ENCODE measurements at places on chromosomes 7 and 10.

DNA sequence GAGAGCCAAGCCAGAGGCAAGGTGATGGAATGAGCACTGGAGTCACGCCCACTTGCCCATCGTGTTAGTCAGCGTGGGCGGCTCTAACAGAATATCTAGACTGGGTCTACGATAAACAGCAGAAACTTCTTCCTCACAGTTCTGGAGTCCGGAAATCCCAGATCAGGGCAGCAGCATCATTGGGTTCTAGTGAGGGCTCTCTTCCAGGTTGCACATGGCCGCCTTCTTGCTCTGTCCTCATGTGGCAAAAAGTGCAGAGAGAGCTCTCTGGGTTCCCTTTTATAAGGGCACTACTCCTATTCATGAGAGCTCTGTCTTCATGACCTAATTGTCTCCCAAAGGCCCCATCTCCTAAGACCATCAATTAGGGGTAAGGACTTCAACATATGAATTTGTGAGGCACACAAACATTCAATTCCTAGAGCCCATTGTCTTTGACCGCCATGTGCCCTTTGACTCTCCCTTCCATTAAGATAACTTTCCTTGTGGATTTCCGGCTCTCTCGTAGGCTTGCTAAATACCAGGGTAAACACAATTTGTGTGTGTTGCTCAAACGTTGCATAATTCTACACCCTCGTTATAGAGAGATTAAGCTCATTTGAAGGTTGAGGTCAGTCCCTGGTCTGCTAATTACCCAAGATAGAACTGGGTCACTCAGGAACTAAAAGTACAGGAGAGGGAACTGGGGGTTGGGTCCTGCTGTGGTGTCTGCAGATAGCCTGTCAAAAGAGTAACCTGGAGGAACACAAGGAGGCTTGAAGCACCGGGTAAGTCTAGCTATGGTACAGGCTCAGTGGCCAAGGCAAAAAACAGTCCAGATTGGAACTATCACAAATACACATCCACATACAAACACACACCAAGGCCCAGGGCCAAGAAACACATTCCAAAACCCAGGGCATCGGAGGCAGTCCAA, 28.7 kb upstream of the USP6NL start:
- no peak for DNase-seq

- no peak for DNase-seq
Observed at GRCh38 chr7:50728184-50728583, 54.5 kb downstream of the GRB10 start.

DNA sequence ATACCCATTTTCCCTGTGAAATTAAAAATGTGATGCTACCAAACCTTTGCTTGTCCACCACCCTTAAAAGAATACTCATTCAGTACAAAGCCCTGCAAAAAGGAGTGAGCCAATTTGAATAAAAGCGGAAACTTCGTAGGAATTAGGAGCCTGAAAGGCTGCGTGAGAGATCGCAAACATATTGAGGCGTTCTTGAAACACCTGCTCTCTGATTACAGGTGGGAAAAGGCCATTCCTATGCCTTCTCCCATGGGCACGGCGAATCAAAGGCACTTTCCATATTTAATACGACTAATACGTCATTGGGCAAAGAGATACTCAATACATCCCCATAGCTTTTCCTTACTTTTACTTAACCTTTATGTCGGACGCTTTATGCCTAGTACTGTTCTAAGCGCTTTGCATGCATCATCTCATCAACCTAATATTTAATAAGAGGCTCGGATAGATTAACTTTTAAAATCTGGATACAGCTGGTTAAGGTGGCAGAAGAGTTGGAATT, 30.9 kb upstream of the KMT2E start:
- DNase-seq, result peak; percentile 74

- DNase-seq, result no peak
Observed at GRCh38 chr7:30913821-30914515, 2.3 kb downstream of the AQP1 start.

DNA sequence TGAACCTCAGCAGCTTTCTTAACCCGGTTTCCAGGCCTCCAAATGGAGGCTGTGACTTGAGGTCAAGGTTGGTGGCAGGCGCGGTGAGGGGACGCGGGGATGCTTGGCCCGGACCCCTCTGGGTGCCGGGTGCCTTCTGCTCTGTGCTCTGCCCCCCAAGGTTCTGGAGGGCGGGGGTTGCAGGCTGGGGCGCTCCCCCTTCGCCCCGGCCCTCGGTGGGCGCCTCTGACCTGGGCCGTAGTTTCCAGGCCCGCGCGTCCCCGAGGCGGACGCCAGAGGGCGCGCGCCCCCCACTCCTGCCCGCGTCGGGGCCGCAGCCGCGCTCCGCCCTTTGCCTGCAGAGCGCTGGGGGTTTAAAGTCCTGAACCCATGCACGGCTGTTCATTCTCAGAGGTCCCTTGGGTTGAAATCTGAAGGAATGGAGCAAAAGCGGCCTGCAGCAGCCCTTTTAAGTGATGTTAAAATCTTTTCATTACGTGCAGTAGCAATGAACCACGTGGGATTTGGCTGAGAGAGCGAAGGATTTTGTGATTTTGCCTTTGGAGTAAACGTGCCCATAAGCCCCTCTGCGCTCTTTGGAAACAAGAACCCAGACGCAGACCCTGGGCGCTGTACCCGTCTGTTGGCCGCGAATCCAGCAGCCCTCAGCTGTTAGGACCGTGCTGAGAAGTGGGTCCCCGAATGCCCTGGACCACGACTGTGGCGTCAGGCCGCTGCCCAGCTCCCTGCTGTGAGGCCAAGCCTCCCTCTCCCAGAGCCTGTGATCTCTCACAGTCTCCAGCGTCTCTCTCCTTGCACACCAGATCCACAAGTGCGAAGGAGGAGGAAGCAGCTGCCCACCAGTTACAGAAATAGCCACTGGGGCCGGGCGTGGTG, 135.0 kb downstream of the ACTR3B start:
- DNase-seq, result peak; percentile 43

DNA sequence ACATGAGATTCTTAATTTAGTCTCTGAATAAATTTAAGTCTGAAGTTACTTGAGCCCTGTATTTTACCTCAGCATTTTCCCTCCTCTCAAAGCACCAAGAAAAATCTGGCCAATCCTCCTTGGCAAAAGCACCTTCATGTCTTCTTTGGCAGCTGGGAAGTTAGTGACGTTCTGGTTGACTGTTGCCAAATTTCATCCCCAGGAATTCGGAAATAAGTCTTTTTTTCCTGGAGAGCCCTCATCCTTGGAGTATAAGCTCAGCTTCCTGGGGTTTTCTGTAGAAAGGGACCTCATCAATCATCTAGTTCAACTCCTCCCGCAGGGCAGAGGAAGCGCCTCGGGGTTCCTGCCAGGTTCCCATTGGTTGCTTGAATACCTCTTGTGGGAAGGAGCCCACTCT, 377.6 kb downstream of the PHTF2 start:
- no peak for DNase-seq

GRCh38 chr10:31128536-31128935, 96.9 kb upstream of the ZNF438 start:
- no peak for DNase-seq

GRCh38 chr10:541750-542371, 147.6 kb downstream of the DIP2C start:
- no peak for DNase-seq

GRCh38 chr10:86684331-86685097, 16.2 kb downstream of the LDB3 start:
- DNase-seq, result peak; percentile 39

- no peak for DNase-seq
Observed at GRCh38 chr10:108632144-108632543, 1291.2 kb downstream of the XPNPEP1 start.

GRCh38 chr7:3063016-3063753, 19.5 kb upstream of the CARD11 start:
- no peak for DNase-seq

DNA sequence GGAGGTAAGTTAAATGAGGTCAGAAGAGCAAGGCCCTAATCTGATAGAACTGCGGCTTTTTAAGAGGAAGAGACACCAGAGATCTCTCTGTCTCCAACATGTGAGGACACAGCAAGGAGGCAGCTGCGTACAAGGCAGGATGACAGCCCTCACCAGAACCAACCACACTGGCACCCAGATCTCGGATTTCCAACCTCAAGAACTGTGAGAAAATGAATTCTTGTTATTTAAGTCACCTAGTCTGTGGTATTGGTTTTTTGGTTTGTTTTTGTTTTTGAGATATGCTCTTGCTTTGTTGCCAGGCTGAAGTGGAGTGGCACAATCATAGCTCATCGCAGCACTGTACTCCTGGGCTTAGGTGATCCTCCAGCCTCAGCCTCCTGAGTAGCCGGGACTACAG, 127.2 kb downstream of the DLG5 start:
- no peak for DNase-seq

DNA sequence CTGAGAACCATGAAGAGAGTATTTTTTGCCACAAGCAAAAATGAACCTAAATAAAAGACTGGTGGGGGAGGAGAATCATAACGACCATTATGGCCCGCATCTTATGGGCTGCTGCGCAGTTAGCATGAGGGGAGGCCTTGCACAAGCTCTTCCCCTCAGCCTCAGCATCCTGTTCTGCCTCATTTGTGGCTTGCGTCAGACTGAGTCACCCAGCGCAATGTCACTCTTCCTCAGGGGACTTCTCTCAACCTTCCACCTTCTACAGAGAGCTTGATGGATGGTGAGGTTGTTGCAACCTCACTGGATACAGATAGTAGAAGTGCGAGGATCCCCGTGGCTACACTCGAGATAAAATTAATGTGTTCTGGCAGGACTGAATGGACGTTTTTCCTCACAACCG, 16.8 kb upstream of the GPR15LG start:
- no peak for DNase-seq

GRCh38 chr7:69411018-69411417, 187.3 kb upstream of the AUTS2 start:
- DNase-seq, result no peak

- DNase-seq, result no peak
Observed at GRCh38 chr7:102140952-102141370, 145.7 kb upstream of the SH2B2 start.

- DNase-seq, result no peak
Observed at GRCh38 chr7:158010961-158011693, 576.5 kb downstream of the PTPRN2 start.

DNA sequence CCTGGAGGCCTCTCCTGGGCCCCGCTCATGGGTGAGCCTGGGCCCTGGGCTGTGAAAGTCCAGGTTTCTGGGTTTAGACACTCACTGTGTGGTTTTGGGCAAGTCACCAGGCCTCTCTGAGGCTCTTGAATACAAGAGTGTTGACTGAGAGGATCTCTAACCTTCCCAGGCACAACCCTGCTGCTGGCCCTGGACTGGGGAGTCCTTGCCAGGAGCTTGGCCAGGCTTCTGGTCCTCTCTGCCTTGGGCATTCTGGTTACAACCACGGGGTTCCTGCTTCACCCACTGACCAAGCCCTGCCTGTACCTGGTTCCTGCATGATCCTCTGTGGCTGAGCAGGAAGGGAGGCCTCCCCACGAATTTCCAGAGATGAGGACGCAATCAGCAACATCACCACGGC, 63.6 kb upstream of the COL13A1 start:
- no peak for DNase-seq

- DNase-seq, result no peak
Observed at GRCh38 chr7:91299952-91300775, 35.9 kb downstream of the FZD1 start.

- no peak for DNase-seq
Observed at GRCh38 chr10:118763202-118763988, 8.6 kb upstream of the CACUL1 start.

GRCh38 chr10:58885146-58885545, 291.3 kb upstream of the PHYHIPL start:
- DNase-seq, result no peak

- DNase-seq, result no peak
Observed at GRCh38 chr10:130254662-130255061, 118.5 kb downstream of the GLRX3 start.

- no peak for DNase-seq
Observed at GRCh38 chr10:102714621-102715455, at the start of gene SFXN2. Gene SFXN2, plus strand, starts transcription at chr10:102714636. Its CDS starts 12,001 bp downstream, at chr10:102726637.

GRCh38 chr7:138900035-138900828, 81.0 kb downstream of the KIAA1549 start:
- no peak for DNase-seq

DNA sequence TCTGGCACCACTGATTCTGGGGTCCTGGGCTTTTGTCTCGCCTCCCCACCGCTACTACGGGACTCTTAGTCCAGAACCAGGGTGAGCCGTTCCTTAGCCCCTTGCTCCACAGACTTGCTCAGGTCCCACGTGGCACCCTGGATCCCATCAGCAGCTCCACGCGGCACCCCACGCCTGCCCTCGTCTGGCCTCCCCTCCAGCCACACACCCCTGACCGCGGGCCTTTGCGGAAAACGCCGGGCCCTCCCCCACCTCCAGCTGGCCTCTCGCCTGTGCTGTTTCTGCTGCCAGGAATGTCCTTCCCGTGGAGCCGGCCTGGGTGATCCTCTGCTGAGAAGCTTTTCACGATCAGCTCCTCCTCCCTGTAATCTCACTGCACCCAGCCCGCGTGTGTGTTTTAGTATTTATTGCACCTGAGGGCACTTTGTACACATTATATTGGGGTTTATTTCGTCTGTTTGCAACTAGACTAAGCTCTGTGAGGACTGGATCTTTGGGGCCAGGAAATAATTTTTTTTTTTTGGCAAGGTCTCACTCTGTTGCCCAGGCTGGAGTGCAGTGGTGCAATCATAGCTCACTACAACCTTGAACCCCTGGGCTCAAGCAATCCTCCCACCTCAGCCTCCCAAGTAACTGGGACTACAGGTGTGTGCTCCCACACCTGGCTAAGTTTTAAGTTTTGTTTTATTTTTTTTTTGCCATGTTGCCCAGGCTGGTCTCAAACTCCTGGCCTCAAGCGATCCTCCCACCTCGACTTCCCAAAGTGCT, 10.5 kb upstream of the TTYH3 start:
- DNase-seq, result no peak

DNA sequence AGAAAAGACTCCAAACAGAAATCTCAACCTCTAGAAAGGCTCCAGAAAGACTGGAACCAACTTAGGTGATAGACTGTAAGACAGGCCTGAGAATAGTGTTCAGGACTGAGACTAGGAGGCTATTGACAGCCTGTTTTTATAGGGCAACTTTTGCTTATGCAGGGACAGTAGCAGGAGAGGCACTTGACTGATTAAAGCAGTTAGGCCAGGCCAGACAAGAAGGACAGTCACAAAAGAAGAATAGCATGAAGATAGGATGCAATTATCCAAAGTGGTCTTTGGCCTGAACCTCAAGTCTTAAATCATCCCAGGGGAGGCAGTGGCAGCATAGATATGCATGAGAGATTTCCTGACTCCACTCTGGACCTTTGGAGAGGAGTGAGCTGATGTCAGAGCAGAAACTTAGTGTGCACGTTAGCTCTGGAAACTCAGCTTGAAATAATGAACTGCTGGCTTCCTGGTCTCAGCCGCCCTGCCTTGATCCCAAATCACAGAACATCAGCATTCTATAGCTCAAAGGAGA, 290.6 kb downstream of the SORCS3 start:
- no peak for DNase-seq

- no peak for DNase-seq
Observed at GRCh38 chr7:75813781-75814236, at the start of gene CCL24. Gene CCL24, minus strand, starts transcription at chr7:75813806. Its CDS starts 91 bp downstream, at chr7:75813715.

- no peak for DNase-seq
Observed at GRCh38 chr10:93392121-93392520, 90.0 kb downstream of the MYOF start.

Data from HT-29 (cell line).